ENCODE measurements at places on chromosomes 4 and X. TPM values are rescaled to one million over a fixed set of nuclear protein-coding genes. Genes with fewer than 3 reads are reported as not detected.

ETDA gene
- not detected for total RNA-seq

F9 gene
- 271 TPM for total RNA-seq

GPC4 gene
- 2.3 TPM for total RNA-seq

CCDC158 gene
- 2.9 TPM for total RNA-seq

XAGE2 gene
- not detected for total RNA-seq

RNF128 gene
- total RNA-seq = 47.8 TPM

FNIP2 gene
- 38.9 TPM for total RNA-seq

ZMAT1 gene
- 4.1 TPM for total RNA-seq

FGF13 gene
- total RNA-seq = 1.2 TPM

NAA10 gene
- total RNA-seq = 56.2 TPM

MAGEA2B gene
- total RNA-seq = not detected

WNK3 gene
- total RNA-seq = 16.0 TPM

PHOX2B gene
- total RNA-seq = not detected
